ENCODE measurements at places on chromosomes 6 and 20.
A peak's percentile ranks its signal among the peaks of the same experiment; 100 is the strongest.

- H3K4me3 ChIP-seq, result no peak overlapping the region
- H3K27ac ChIP-seq, result no peak overlapping the region
- DNase-seq, result no peak
- no peaks in the 10 kb centered on the region for H3K36me3 ChIP-seq
Observed at GRCh38 chr20:41242807-41243206, 74.7 kb downstream of the ZHX3 start.

DNA sequence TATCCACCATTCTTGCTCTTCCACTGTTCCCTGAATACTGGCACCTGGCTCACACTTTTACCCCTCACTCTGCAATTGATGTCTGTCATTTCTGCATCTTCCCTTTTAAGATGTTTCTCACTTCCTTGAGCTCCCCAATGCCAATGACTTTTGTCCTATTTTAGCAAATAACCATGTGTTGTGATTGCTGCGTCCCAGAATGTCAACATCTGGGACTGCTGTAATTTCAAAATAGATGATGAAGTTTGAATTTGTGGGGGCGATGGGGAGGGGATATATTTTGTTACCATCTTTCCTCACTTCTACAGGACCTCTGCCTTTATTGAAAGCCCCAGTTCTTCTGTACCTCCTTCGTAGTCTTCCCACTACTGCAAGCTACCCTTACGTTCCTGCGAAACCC, 40.0 kb upstream of the ADGRF5 start:
- no peak overlapping the region for H3K27ac ChIP-seq
- no peak for DNase-seq
- no peaks in the 10 kb centered on the region for H3K27me3 ChIP-seq
- H3K4me1 ChIP-seq, result no peaks in the 10 kb centered on the region

- no peak overlapping the region for H3K27ac ChIP-seq
- no peak for DNase-seq
- peaks cover 13% of the 10 kb centered on the region for H3K4me1 ChIP-seq
- no peaks in the 10 kb centered on the region for H3K27me3 ChIP-seq
- no peaks in the 10 kb centered on the region for H3K36me3 ChIP-seq
Observed at GRCh38 chr6:14626556-14626955, 509.0 kb downstream of the CD83 start.

- no peak overlapping the region for H3K4me3 ChIP-seq
- no peaks in the 10 kb centered on the region for H3K4me1 ChIP-seq
- no peak overlapping the region for H3K27ac ChIP-seq
Observed at GRCh38 chr6:109834131-109834530, 143.0 kb downstream of the FIG4 start.

GRCh38 chr20:44704551-44704971, 10.6 kb upstream of the CCN5 start:
- H3K4me1 ChIP-seq, result no peaks in the 10 kb centered on the region
- H3K4me3 ChIP-seq, result no peak overlapping the region
- DNase-seq, result no peak
- no peak overlapping the region for H3K27ac ChIP-seq

DNA sequence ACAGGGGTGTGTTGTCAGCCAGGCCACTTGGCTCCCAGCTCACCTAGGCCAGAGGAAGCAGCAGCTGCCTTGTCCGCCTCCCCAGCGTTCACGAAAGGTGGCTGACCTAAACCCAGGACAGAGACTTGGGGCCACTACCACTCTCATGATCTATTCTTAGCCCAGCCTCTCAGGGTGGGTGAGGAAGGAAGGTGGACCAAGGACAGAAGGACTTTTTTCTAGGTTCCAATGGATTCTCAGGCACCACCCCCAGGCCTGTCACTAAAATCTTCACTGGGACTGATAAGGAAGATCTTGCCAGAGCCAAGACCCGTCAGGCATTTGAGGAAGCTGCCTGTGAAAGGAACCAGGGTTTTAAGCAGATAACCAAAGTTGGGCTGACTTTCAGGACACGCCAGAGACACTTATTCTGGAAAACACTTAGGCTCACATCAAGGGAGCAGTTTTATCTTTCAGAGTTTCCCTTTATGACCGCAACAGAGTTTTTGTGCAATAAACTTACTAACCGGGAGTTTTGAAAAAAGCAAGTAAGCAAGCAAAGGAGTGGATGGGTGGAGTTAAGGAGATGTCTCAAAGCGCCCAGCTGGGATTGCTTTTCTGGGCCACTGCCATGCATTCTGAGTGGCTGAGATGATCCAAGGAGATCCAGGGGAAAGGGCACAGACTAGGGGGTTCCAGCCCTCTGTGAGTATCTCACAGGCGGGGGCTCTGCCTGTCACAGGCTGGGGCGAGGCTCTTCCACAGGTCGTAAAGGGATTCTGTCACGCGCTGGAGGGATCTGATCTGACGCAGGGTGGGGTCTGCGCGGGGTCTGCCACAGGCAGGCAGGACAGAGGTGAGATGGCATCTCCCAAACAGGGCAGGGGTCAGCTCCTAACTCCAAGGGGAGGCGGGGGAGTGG, 989 bp downstream of the FITM2 start:
- no peaks in the 10 kb centered on the region for H3K27me3 ChIP-seq
- peak overlapping the region; percentile 89 for H3K4me3 ChIP-seq

GRCh38 chr20:44461142-44461802, 14.4 kb upstream of the TTPAL start:
- no peaks in the 10 kb centered on the region for H3K36me3 ChIP-seq
- no peak overlapping the region for H3K4me3 ChIP-seq
- no peak overlapping the region for H3K27ac ChIP-seq
- DNase-seq, result no peak
- no peaks in the 10 kb centered on the region for H3K4me1 ChIP-seq

GRCh38 chr20:1810926-1811620, 84.1 kb upstream of the SIRPA start:
- H3K27me3 ChIP-seq, result peaks cover 5% of the 10 kb centered on the region
- DNase-seq, result no peak
- no peaks in the 10 kb centered on the region for H3K4me1 ChIP-seq
- H3K27ac ChIP-seq, result no peak overlapping the region
- H3K4me3 ChIP-seq, result no peak overlapping the region
- H3K36me3 ChIP-seq, result no peaks in the 10 kb centered on the region

GRCh38 chr6:16413399-16413798, 175.0 kb downstream of the GMPR start:
- DNase-seq, result no peak
- no peaks in the 10 kb centered on the region for H3K4me1 ChIP-seq
- H3K36me3 ChIP-seq, result no peaks in the 10 kb centered on the region
- H3K27ac ChIP-seq, result peak overlapping the region; percentile 0

- H3K27ac ChIP-seq, result no peak overlapping the region
- peaks cover 8% of the 10 kb centered on the region for H3K27me3 ChIP-seq
- H3K4me1 ChIP-seq, result no peaks in the 10 kb centered on the region
- H3K36me3 ChIP-seq, result no peaks in the 10 kb centered on the region
- H3K4me3 ChIP-seq, result no peak overlapping the region
Observed at GRCh38 chr20:62482146-62482809, 6.5 kb upstream of the GATA5 start.

DNA sequence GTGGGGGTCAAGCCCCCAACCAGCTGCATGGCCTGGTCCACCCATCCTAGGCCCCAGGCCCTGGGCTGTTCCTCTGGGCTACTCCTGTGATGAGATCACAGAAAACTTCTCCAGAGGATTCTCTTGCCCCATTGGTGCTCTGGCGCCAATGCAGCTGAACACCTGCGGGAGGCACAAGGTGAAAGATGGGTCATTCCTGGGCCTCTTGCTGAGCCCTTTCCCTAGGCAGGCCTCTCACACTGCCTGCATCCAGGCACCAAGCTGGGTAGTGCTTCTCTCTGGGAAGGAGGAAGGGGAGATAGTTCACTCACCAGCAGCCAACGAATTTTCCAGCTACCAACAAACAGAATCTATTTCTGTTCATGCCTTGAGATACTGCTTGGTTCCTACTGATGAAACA, 142.1 kb downstream of the PXDC1 start:
- H3K4me3 ChIP-seq, result no peak overlapping the region
- no peaks in the 10 kb centered on the region for H3K27me3 ChIP-seq
- H3K4me1 ChIP-seq, result no peaks in the 10 kb centered on the region
- no peak overlapping the region for H3K27ac ChIP-seq
- DNase-seq, result no peak

GRCh38 chr6:164337024-164337924, 922.8 kb downstream of the QKI start:
- DNase-seq, result no peak
- H3K4me3 ChIP-seq, result no peak overlapping the region
- no peaks in the 10 kb centered on the region for H3K27me3 ChIP-seq
- no peaks in the 10 kb centered on the region for H3K4me1 ChIP-seq

DNA sequence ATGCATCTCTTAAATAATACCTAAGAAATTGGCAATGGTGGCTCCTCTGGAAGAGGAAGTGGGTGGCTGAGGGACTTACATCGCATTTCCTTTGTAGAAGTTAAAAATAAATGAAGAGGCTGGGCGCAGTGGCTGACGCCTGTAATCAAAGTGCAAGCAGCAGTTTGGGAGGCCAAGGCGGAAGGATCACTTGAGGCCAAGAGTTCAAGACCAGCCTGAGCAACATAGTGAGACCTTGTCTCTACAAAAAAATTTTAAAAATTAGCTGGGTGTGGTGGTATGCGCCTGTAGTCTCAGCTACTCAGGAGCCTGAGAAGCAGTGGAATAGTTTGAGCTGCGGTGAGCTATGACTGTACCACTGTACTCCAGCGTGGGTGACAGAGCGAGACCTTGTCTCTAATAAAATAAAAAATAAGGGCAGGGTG, 12.2 kb upstream of the NCOA3 start:
- DNase-seq, result peak; percentile 27
- H3K27ac ChIP-seq, result no peak overlapping the region
- no peaks in the 10 kb centered on the region for H3K27me3 ChIP-seq
- peaks cover 35% of the 10 kb centered on the region for H3K4me1 ChIP-seq

GRCh38 chr6:26187981-26188635, 100.9 kb downstream of the HFE start:
- peak overlapping the region; percentile 89 for H3K4me3 ChIP-seq
- peaks cover 29% of the 10 kb centered on the region for H3K4me1 ChIP-seq
- no peaks in the 10 kb centered on the region for H3K36me3 ChIP-seq
- no peaks in the 10 kb centered on the region for H3K27me3 ChIP-seq
- DNase-seq, result peak; percentile 27

DNA sequence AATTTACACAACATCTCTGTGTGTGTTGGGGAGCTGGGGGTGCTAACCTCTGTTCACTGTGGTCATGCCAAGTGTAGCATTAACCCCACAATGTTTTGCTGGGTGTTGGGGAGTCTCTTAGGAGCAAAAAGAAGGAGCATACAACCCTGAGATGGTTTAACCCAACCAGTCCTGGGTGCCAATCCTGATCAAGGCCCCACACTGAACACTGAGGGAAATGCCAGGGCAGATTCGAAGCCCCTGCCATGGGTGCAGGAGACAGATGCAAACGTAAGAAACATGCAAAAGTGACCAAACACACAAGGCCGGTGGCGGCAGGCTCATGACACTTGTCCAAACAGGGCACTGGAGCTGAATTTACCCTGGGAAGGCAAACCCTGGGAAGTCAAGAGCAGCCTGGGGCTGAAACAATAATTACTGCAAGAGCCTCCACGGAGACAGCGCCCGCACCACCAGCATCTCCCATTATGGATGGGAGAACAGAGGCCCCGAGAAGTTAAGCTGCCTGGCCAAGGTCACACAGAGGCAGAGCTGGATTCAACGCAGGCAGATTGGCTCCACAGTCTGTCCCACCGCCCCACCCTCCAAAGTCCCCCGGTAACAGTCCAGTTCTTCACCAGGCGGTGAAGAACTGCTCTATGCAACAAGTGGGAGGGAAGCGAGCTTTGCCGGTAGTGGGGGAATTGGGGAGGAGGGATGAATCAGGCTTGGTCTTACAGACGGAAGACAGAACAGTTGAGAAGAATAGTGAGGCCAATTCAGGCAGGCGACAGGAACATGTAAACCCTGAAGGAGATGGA, 8.5 kb downstream of the ACSS1 start:
- H3K36me3 ChIP-seq, result peaks cover 1% of the 10 kb centered on the region
- peaks cover 17% of the 10 kb centered on the region for H3K4me1 ChIP-seq

GRCh38 chr6:63943826-63944225, 308.2 kb downstream of the PHF3 start:
- H3K36me3 ChIP-seq, result no peaks in the 10 kb centered on the region
- H3K27me3 ChIP-seq, result no peaks in the 10 kb centered on the region
- H3K4me3 ChIP-seq, result no peak overlapping the region
- no peak overlapping the region for H3K27ac ChIP-seq
- no peak for DNase-seq
- no peaks in the 10 kb centered on the region for H3K4me1 ChIP-seq

GRCh38 chr6:139855671-139856311, 481.3 kb upstream of the CITED2 start:
- H3K4me1 ChIP-seq, result no peaks in the 10 kb centered on the region
- DNase-seq, result no peak
- H3K27ac ChIP-seq, result no peak overlapping the region

- H3K27ac ChIP-seq, result no peak overlapping the region
- H3K36me3 ChIP-seq, result no peaks in the 10 kb centered on the region
- H3K4me1 ChIP-seq, result no peaks in the 10 kb centered on the region
- no peak overlapping the region for H3K4me3 ChIP-seq
Observed at GRCh38 chr6:112251171-112251875, 3.0 kb downstream of the LAMA4 start.

DNA sequence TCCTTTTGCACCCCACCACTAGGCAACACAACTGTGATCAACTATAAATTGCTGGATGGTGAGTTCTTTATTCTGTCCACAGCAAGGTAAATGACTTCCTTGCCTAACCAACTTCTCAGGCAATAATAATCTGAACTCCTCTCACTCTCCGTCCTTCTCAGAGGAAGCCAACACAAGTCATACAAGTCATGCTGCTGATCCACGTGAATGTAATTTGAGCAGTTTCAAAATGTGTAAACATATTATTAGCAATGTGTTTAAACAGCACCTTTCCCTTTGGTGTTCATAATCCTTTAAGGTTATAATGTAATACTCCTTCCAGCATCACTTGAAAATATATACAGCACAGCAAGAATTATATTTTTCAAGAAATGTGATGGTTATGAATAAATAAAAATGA, 127.9 kb downstream of the QRSL1 start:
- no peak overlapping the region for H3K4me3 ChIP-seq
- DNase-seq, result no peak
- no peaks in the 10 kb centered on the region for H3K36me3 ChIP-seq
- H3K4me1 ChIP-seq, result no peaks in the 10 kb centered on the region
- H3K27ac ChIP-seq, result no peak overlapping the region

- no peaks in the 10 kb centered on the region for H3K27me3 ChIP-seq
- H3K27ac ChIP-seq, result no peak overlapping the region
- H3K4me3 ChIP-seq, result no peak overlapping the region
- H3K36me3 ChIP-seq, result no peaks in the 10 kb centered on the region
- H3K4me1 ChIP-seq, result no peaks in the 10 kb centered on the region
Observed at GRCh38 chr6:126788861-126789365, 329.6 kb upstream of the RSPO3 start.

GRCh38 chr20:55678126-55678525, 327.2 kb downstream of the CBLN4 start:
- no peak overlapping the region for H3K4me3 ChIP-seq
- no peak for DNase-seq
- H3K4me1 ChIP-seq, result no peaks in the 10 kb centered on the region
- no peaks in the 10 kb centered on the region for H3K27me3 ChIP-seq
- no peaks in the 10 kb centered on the region for H3K36me3 ChIP-seq
- H3K27ac ChIP-seq, result no peak overlapping the region
